ENCODE measurements at places on chromosomes 2 and 18.
A peak's percentile ranks its signal among the peaks of the same experiment; 100 is the strongest.

DNA sequence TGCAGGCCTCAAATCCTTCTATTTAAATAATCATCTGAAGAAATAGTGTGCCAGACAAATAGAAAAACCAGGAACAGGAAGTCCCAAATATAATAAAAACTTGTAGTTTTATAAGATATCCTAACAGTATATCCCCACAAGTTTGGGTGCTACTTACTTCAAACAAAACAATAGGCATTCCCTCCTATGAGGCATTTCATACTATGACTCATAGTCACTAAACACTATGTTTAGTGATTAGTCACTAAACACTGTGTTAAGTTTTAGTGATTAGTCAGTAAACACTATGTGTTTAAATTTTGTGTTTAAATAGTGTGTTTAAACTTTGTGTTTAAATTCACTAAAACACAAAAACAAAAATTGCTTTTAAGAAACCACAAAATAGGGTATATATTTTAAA lies 407.0 kb upstream of the CDH19 start:
- DNase-seq = peak; percentile 2

DNA sequence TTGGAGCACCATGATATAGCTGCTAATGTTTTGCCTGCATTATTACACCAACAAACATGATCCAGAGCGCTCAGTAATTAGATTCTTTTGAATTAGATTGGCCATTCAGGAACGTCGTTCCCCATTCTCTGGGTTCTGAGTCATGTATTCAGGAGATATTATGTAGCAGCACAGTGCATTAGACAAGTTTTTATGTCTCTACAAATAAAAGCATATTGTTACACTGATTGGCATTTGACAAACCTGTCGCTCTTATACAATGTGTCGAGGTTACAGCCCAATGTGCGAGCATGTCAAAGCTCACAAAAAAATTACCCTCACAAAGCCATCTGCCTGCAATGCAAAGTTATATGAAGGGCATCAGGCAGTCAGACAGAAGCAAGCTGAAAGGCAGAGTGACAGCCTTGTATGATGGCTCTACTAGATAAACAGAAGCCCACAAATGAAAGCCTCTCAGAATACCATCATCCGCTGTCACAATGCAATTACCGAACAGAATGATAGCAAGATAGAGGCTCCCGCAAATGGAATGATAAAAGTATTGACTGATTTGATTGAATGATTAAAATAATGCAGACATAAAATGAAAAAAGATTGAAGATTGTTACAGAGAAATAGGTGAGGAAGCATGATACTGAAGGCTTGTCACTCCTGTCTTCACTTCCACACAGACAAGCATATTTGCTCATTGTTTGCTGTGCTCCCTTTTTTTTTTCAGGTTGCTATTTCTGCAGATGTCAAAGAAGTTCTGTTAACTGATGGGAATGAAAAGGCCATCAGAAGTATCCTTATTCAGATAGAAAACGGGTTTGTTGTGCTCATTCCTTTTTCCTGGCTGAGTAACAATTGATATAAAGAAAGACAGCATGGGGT lies 234.6 kb upstream of the SIX3 start:
- no peak for DNase-seq

- no peak for DNase-seq
Observed at GRCh38 chr2:173544641-173545363, 190.1 kb downstream of the CDCA7 start.

GRCh38 chr2:10762651-10763460 lies 41.4 kb downstream of the ATP6V1C2 start:
- no peak for DNase-seq

DNA sequence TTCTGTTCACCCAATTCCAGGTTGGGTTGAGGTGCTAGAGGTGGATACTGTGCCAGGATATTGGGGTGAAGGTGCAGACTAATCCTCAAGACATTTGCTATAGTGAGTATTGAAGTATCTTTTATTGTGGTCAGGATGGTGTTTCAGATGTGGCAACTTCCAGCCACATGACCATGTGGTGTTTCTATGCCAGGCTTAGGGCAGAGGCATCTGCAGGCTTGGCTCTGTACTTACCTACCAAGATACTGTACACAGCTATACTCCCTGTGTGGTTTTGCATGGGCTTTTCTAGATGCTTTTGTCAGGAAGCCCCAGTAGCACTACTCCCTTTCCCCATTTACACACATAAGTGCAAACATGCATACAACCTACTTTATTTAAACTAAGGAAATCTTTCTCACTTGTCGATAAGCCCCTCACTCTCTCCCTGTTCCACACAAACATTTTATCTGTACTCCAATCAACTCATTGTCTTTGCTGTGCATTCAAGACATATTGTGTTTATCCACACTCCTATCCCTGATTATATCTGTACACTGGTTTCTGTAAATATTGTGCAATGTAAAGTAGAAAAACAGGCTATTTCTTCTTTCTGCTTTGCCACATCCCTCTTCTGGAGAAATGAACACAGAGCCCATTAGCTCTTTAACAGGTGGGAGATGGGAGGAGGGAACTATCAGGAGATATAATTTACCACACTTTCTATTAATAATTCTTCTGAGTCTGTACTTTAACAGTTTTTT lies 12.3 kb downstream of the ARL6IP6 start:
- DNase-seq = peak; percentile 48

- no peak for DNase-seq
Observed at GRCh38 chr18:8937160-8938094, 165.1 kb upstream of the NDUFV2 start.

GRCh38 chr2:69796174-69796573 lies 33.3 kb upstream of the GMCL1 start:
- no peak for DNase-seq

DNA sequence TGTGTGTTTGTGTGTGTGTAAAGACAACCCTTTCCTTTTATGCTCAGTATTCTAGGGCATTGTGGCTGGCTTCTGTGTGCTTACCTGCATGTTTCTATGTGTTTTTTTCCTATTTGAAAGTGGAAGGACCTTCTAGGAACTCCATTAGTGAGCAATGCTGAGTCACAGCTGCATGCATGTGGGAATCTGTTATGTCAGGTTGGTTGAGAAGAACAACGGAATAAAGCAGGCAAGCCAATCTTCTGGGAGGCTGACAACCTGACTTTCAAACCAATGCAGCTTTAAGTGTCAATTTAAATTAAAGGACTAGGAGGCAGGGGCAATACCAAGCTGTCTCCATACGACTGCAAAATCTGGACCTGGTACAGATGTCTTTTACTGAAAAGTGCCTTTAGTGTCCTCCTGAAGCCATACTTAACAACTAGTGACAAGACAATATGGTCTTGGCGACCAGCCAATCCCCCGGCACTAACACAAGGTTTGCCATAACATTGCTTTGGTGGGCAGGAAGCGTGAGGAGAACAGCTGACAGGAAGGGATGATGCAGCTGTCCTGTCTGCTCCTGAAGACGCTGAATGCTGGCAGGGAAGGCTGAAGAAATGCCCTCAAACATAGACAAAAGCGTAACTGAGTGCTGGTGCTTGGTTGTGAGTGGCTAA lies 514.7 kb upstream of the CDH7 start:
- DNase-seq = no peak

DNA sequence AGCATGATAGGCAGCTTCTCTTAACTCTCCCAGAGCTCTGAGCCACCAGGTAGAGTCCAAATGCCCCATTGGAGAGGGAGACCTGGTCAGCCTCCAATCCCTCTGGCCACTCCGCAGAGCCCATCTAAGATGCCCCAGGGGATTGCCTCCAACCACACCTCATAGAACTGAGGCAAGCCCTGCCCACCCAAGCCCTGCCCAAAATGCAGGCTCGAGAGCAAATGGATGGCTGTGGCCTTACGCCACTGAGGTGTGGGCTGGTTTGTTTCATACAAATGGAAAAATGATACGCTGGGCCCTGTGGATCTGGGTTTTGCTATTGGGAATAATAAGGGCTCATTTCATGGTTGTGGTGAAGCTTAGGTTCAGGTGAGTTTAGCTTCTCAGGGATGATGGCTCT lies 3.0 kb upstream of the TFCP2L1 start:
- no peak for DNase-seq

DNA sequence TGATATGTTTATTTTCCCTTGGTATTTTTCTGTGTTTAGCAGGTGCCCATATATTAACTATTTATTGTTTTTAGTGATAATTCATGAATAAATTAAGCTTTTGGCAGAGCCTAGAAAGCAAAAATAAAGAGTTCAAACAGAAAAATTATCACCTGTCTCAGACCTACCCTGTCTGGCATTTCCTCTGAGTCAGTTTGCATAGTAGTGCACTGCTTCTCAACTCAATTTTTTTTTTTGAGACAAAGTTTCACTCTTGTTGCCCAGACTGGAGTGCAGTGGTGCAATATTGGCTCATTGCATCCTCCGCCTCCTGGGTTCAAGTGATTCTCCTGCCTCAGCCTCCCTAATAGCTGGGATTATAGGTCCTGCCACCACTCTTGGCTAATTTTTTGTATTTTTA lies 793.9 kb downstream of the SUCLG1 start:
- DNase-seq = no peak

DNA sequence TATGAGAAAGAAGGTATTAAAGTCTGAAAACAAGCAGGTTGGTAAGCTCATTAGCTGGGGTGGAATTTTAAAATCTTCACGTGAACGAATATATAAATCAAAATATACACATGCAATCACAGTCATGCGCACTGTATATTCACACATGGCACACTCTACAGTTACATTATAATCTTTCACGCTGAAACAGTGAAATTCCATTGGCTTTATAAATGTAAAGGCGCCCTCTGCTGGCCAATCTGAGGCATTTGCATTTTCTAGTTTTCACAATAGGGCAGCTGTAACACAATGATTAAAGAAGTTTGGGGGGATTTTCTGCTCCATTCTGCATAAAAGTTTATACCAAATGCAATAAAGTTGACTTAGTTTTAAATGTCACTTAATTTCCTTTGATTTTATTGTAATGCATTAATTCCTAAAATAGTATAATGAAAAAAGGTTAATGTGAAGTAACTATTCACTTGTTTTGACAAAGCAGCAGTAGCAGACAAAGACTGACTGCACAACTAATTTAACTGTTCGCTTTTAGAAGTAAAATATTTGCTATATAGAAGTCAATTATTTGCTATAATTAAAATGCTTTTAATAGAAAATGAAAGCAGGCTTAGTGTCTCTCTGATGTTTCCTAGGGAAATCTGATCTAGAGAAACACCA lies 17.2 kb downstream of the IFIH1 start:
- DNase-seq = peak; percentile 56

- DNase-seq = no peak
Observed at GRCh38 chr2:216651351-216651881, 18.2 kb downstream of the IGFBP2 start.

GRCh38 chr2:172098650-172099471 lies 3.8 kb downstream of the DLX2 start:
- peak; percentile 53 for DNase-seq

GRCh38 chr18:7727361-7728076 lies 160.4 kb downstream of the PTPRM start:
- DNase-seq = no peak

GRCh38 chr2:238870261-238870660 lies 22.4 kb downstream of the TWIST2 start:
- no peak for DNase-seq

GRCh38 chr2:207286106-207286505 lies 120.4 kb upstream of the KLF7 start:
- DNase-seq = peak; percentile 74

Measured in activated CD4-positive, alpha-beta T cell treated with anti-CD3 and anti-CD28 coated beads, Interleukin-2, Interleukin-6, amounts not matched to agents 100 ng/mL and 50 ng/mL, durations not matched to agents 16 hours and 8 hours (primary cell).